ENCODE measurements at places on chromosomes 3 and 15.
A peak's percentile ranks its signal among the peaks of the same experiment; 100 is the strongest.

- no peak for DNase-seq
Measured at GRCh38 chr3:30333903-30334302, 272.5 kb upstream of the TGFBR2 start.

GRCh38 chr3:160140756-160141155 lies 84.5 kb upstream of the C3orf80 start:
- DNase-seq: no peak

DNA sequence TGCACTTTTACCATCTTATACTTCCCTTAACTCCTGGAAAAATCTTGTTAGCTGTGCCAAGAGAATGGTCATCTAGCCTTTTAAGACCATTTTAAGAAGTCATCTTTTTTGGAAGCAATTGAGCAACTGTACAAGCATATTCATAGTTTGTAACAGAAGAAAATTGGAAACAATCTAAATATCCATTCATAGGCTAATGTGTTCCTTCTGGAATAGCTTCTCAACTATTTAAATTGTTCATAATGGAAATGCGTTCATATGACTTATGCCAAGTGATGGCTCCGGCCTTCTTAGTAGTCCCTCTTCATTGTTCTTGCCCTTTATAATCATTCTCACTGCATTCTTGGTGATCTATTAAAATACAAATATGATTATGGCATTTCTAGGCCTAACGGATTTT lies 17.4 kb upstream of the OSBPL11 start:
- no peak for DNase-seq

DNA sequence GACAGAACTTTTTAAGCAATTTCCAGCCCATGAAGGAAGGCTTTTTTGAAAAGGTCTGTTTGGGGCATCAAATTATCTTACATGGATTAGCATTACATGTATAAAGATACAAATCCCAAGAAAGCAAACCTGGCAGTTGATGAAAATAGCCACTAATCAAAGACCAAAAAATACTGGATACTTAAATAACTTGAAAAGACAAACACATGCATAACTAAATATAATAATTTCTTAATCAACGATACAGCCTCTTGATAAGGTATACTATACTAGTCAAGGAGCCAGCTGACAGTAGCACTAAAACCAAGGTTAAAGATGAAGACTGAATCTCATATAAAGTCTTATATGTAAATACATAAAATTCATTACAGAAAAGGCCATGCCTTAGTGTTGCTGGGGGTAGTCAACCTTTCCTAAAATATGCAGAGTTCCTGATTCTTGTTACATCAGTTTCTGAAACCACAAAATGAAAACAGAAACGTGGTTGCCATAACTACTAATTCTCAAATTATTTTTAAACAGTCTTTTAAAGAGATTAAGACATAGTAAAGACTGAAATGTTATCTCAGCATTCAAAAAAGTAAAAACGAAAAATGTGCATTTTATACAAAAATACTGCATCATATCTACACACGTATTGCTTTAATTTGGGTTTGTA lies 2.0 kb downstream of the ANKRD28 start:
- DNase-seq: no peak

DNA sequence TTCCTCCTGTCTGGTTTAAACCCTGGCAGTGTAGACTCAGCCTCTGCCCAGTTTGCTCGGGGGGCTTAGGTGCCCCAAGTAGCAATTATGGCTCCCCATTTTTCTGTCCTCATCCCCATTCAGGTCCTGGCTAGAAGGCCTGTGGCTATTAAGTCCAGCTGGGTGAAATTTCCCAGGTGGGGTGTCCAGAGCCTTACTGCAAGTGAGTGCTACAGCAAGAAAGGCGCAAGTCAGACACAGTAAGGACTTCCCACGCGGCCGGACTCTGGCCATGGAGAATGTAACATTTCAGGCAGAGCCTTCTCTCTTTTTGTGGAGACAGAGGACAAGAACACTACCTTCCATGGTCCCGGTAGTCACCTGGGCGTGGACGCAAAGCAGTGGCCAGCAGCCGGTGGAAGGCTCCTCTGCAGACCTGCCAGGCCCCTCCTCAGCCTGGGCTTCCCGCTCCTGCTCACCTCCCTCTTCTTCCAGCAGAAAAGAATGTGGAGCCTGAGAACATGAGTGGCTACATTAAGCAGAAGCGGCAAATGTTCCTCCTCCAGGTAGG lies 23.3 kb downstream of the CFAP100 start:
- DNase-seq: peak; percentile 5

DNA sequence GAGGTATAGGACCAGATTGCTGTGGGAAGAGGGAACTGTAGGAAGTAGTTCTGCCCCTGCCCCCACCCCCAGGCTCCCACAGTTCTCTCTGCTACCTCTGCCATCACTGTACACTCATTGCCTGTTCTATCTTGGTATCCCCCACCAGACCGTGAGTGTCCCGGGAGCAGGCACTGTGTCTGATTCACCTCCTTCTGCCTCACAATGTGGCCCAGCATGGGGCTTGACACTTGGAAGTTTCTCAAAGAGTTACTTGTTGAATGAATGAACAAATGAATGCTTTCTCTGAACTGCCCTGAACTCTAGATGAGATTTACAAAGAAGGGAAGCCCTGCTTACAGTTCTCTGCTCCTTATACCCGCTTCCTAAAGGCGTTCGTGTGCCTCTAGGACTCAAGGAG lies 27.1 kb upstream of the PIK3CB start:
- no peak for DNase-seq

- no peak for DNase-seq
Measured at GRCh38 chr3:108202834-108203233, 19.4 kb downstream of the IFT57 start.

DNA sequence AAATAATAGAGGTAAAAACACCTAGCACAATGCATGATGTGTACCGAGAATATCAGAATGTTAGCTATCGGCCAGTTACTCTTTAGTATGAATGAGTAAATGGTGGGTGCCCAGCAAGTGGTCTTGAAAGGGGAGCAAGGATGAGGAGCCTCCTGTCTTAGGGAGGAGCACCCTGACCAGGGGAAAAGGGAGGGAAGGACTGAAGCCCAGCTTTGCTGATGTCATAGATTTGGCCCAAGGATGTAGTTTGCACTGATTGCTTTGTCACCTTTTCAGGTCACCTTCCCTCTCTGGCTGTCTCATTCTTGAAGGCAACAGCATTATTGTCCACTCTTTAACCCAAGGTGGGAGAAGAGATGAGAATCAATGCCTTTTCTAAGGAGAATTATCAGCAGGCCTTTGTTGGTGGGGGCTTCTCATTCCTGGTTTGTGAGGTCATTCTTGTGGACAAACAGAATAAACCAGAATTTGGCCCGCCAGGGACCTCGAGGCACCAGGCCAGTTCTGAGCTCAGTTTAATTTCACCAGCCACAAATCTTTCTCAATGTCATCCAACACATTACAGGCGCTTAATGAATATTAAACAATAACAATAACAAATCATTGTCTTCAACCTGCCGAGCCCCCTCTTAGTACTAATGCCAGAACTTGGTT lies 231.3 kb downstream of the VPS13C start:
- DNase-seq: no peak

DNA sequence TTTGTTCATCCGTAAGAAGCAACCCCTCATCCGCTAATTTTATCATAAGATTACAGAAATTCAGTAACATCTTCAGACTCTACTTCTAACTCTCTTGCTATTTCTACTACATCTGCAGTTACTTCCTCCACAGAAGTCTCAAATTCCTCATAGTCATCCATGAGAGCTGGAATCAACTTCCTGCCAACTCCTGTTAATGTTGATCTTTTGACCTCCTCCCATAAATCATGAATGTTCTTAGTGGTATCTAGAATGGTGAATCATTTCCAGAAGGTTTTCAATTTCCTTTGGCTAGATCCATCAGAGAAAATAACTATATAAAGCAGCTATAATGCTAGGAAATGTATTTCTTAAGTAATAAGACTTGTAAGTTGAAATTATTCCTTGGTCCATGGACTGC lies 115.1 kb downstream of the TAFA4 start:
- DNase-seq: no peak

DNA sequence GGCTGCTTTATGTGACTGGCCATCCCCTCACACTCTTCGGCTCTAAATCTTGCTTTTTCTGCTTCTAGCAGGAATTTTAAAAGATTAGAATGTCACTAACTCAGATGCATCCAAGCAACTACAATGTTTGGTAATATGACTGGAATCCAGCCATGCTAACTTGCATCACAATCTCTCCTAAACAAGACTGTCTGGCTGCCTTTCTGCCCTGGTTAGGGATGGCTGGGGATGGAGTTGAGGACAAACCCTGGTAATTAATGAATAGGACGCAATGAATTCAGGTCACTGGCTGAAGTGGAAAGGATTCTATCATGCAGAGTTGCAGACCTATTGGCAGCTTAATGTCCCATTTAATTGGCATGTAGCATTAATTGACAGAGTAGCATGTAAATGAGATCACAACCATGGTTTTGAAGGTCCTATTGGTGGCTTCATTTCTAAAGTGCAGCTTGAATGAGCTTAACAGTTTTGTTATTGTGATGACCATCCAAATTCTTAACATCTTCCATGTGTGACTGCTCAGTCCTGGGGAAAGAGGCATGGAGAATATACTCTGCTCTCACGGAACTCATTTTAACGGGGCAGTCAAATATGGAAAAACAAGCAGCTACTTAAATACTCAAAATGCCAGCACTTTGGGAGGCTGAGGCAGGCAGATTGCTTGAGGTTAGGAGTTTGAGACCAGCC lies 21.7 kb downstream of the NMNAT3 start:
- DNase-seq: no peak
